NCI-H526 (cell line): ENCODE measurements at places on chromosomes 3 and 15.

DNA sequence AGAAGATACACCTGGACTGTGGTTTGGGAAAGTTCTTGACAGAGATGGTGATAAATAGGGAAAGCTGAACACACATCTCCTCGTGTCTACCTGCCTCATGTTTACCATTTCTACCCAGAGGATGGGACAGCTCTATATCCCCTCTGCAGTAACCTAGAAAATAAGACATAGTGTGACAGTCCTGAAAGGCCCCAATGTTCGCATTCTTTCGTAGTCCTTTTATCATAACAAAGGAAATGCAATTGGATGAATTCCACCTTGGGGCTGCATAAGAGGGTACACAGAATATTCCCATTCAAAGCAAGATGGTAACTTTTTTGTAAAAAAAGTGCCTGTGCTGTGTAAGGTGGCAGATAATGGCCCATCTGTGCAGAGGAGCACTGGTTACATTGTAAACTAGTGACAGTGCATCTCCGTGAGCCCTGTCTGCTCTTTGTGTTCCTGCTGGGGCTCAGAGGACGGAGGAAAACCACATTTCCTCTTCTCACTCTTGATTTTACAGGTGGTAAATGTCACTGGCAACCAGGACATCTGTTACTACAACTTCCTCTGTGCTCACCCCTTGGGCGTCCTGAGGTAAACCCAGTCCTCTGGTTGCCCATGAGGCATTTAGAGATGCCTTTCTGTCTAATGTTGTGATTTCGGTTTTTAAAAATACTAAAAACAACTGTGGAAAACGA, 74.3 kb downstream of the SIDT1 start:
- no peak for DNase-seq

- DNase-seq: peak; percentile 1
These were observed 123.1 kb downstream of the DMXL2 start for GRCh38 chr15:51499379-51499976.

DNA sequence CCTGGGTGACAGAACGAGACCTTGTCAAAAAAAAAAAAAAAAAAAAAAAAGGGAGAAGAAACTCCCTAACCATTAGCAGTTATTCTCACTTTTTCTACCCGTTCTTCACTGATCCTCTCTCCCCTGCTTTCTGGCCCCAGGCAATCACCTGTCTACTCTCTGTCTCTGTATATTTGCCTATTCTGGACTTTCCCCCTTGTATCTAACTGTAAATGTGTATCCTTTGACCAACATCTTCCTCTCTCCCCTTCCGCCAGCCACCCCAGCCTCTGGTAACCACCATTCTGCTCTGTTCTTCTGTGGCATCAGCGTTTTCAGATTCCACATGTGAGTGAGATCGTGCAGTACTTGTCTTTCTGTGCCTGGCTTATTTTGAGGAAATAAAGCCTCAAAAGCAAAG, 6.9 kb downstream of the CYFIP1 start:
- peak; percentile 39 for DNase-seq

GRCh38 chr15:101138913-101139880, 112.7 kb downstream of the CHSY1 start:
- DNase-seq: no peak

DNA sequence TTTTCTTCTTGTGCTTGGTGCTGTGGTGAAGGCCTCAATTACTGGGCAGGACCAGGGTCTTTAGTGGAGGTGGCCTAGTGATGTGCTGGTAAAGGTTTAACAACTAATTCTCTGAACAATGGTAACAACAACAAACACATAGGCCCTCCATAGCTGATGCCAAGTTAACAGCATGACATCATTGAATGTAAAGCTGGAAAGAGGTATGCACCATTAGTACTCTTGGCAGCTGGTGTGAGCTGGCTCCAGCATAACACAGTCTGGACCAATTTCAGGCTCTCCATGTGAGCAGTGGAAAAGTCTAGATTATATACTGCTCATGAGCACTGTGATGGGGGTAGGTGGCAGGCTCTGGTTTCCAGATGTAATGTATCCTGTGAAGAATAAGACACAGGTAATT, 61.8 kb downstream of the SLC7A14 start:
- DNase-seq: no peak
